Karpas-422 (cell line): ENCODE measurements at places on chromosomes 2 and 18. TPM values are rescaled to one million over a fixed set of nuclear protein-coding genes. Genes with fewer than 3 reads are reported as not detected.

The TMEM37 gene
- not detected in 2 replicates for total RNA-seq

The TOGARAM2 gene
- not detected in 2 replicates for total RNA-seq

The ITPRIPL1 gene
- total RNA-seq, result 12.4 and 21.2 TPM in 2 replicates

The PDE6D gene
- total RNA-seq, result 67.2 and 87.8 TPM in 2 replicates

The SCN2A gene
- total RNA-seq, result 0.51 and 0.75 TPM in 2 replicates

The C1GALT1C1L gene
- not detected in 2 replicates for total RNA-seq

The RGPD4 gene
- not detected in 2 replicates for total RNA-seq

The PAIP2B gene
- 2.6 and 5.6 TPM in 2 replicates for total RNA-seq
